HTR-8/SVneo (cell line): ENCODE measurements at places on chromosomes 3 and 15.

GRCh38 chr15:99506399-99506798, 59.4 kb upstream of the MEF2A start:
- DNase-seq = no peak

DNA sequence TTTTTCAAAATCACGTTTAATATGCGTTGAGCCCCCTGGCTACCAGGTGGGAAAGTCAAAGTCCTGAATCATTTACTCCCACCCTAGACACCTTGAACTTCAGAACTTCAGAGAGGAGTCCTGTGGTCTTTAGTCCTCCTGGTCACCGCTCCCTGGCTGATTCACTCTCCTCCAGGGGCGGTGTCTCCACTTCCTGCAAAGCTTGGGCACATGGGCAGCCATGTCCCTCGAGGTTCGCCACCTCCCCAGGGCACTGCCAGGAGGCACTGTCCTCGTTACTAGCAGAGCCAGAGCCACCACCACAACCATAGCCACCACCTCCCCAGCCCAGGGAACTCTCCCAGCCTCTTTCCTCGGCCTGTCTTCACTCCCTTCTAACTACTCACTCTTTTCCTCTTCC, 31.0 kb downstream of the LOXL1 start:
- no peak for DNase-seq

DNA sequence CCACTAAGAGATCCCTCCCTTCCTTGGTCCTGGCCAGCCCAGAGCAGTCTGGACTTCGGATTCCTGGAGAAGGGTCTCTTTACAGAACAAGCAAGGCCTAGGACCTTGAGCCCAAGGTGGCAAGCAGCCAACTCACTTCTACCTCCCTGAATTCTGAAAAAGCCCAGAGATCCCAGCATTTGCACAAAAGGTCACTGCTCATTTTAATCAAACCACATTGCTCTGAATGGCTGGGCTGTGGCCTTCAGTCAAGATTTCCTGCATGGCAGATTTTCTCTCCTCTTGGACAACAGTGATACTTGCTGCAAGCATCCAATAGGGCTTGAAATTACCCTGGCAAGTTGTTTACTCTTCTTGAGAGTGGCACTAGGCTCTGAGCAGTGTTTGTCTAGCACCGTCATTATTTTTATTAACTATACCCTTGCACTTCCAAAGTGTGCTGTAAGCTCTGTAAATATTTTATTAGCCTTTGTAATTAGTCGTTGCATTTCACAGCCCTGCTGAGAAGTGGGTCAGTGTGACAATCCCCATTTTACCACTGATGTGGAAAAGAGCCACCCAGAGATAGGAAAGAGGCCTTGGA, 274.7 kb upstream of the CTNNB1 start:
- DNase-seq = no peak

DNA sequence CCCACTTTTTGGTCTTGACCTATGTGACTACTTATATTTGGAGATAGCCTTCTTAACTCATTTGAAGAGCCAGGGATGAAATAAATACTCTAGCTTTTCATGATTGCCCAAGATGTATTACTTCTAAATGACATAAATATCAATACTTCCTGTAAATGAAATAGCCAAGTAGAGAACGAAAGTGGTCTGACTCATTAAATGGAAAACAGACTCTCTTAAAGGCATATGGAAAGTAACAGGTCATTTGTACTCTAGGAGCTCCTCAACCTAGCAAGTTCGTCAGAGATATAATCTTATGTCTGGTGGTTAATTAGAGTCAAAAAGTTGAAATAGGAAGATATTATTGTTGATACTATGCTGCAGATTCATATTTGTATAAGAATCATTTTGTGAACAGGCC, 1105.4 kb downstream of the TUSC7 start:
- no peak for DNase-seq
